CD4-positive, alpha-beta memory T cell (primary cell): ENCODE measurements at places on chromosomes 4 and X.

DNA sequence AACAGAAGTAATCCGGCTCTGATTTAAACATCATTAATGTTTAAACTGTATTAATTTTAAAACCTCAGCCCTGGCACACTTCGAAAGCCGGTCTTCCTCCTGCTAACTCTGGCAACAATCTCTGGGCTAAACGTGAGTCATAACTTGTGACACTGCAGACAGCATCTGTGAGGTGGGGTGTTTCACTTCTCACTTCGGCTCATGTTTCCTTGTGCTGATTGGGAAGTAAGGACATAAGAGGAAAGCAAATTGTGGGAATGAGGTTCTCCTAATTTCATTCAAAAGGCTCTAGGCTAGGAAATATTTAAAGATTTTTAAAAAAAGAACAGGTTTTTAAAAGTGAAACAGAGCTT, 139.9 kb upstream of the USP9X start:
- no peak for DNase-seq

DNA sequence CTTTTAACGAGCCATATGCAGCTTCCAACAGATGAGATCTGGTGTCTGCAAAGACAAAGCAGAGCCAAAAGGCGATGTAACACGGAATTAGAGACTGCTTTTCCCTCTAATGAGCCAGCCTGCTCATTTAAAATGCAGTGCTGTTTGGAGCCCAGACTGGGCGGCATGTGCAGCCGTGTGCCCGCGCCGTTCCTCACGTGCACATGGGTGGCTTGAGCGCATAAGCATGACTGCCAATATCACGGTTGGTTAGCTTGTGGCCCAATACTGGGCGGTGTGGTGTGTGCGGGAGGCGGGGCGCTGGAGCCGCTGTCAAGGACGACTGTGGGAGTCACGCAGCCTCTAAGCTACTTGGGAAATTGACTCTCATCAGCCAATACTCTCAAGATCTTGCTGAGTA, 87.0 kb upstream of the SCOC start:
- no peak for DNase-seq

DNA sequence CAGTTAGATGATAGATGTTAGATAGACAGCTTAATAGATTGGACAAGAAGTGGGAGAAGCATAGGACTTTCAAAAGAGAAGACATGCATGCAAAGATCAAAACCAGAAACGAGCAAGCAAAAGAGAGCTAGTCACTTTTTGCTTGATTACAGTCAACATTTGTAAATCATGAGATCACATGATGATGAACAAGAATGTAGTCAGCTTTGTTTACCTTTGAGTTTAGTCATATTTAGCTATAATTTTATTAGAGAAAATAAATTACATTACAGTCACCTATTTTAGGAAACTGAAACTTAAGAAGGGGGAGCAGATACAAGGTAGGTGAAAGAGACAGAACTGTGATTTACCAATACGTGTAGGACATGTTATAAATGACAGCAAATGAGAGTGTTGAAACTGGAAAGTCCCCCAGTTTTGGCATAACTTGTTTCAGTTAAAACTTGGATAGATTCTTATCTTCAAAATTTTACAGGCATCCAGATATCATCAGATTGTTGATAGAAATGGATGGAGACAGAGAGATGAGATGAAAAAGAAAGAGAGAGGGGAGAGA, 1083.1 kb upstream of the PCDH10 start:
- DNase-seq: no peak

DNA sequence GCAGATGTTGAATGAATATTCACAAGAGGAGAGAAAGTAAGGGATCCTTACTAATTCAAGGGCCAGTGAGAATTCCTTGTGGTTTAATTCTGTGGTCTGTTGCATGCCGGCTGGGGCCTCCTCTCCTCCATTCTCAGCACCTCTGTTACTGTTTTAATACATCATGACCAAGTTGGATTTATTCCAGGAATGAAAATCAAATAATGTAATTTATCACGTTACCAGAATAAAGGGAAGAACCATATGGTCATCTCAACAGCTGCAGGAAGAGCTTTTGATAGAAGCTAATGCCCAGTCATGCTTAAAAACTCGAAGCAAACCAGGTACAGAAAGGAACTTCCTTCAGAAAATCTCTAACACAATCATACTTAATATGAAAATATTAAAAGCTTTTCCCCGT, 54.1 kb downstream of the GRK4 start:
- no peak for DNase-seq

GRCh38 chrX:37349221-37350033, at the start of gene PRRG1:
Gene PRRG1, plus strand, starts transcription at chrX:37349364. Its CDS starts 56,886 bp downstream, at chrX:37406250.
- DNase-seq: no peak
